ENCODE measurements at places on chromosomes 6 and 20.

- no peak for DNase-seq
These were observed 45.9 kb downstream of the SSR1 start for GRCh38 chr6:7267071-7267465.

DNA sequence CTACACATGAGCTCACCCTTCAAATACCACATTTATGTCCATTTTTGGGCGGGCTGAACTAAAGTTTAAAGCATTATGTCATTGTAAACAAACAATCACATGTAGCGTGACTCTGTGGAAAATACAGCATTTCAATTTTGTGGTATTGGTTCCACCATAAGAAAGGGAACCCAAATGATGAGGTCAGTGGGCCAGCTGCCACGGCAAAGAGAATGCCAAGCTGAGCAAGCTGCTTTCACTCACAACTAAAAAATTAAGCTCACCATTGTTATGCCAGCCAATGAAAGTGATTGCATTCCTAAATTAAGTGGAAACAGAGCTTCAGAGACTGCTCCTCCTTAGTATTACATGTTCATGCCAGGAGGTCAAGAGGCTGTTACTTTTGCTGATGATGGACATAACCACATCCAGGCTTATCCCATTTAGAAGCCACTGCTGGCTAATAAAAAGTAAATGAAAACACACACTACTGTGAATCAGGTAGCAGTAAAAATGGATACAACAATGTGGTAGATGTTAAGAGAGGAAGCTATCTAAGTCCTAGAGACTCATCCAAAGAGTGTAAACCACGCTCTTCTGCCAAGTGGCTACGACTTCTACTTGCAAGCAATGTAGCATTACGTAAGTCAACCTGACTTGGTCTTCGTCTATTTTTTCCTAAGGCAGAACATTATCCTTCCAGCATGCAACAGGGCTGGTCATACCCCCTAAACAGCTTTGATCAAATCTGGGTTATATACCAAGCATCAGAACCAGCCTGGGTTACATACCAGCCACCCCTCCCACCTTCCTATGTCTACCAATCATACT, 164.8 kb downstream of the BACH2 start:
- DNase-seq = peak; percentile 22

DNA sequence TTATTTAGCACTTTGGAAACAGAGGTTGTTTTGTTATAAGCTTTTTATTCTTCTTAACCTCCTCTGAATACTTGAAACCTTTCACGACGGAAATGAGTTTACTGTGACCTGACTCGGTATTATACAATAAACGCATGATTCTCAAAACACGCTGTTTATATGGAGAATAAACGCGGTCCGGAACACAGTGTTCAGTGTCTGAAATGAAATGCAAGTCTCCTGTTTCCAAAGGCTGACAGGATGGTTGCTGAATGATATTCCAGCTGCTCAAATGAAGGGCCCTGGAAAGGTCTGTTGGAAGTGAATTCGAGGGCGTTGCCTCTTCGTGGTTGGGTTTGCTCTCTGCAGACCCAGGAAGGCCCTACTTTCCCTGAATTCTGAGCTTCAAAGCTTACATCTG, 83.4 kb downstream of the RSPH3 start:
- no peak for DNase-seq

DNA sequence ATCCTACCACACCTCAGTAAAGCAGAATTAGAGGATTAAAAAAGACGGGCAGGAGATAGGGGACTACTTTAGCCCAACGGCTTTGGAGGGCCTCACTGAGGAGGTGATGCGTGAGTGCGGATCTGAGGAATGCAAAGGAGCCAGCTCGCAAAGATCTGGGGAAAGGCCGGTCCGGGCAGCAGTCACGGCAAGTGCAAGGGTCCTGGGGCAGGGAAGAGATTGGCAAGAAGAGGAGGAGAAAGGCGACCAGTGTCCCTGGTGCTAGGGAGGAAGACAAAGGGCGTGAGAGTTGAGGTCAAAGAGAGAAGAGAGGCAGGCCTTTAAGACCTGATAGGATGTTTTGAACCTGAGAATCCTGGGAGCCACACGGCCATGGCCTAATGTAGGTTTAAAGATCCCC, 86.8 kb downstream of the KCNB1 start:
- no peak for DNase-seq

DNA sequence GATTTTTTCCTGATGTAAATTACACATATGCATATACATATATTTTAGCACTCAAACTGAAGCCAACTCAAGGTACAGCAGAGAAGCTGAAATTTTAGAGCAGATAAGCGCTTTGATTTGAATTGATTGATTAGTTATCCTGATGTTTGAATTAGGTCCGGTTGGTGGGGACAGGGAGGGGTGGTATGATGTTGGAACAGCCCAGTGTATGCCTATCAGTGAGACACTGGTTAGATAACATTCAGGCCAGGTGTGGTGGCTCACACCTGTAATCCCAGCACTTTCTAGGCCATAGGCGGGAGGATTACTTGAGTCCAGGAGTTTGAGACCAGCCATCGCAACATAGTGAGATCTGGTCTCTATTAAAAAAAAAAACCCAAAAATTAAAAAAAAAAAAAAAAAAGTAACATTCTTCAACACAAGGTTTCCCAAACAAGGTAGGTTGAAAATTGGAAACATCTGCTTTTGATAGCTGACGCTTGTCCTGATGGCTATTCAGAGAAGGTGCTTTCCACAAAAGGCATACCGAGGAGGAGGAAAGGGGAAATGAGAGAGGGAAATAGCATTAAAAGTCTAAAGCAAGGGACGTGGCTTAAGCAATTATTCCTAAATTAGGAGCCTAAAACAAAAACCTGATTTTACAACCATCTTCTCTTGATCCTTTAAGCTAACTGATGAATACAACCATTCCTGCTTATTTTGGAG, 288.4 kb upstream of the JARID2 start:
- DNase-seq = no peak

- DNase-seq = peak; percentile 75
These were observed 989 bp downstream of the FITM2 start for GRCh38 chr20:44309763-44310663.

DNA sequence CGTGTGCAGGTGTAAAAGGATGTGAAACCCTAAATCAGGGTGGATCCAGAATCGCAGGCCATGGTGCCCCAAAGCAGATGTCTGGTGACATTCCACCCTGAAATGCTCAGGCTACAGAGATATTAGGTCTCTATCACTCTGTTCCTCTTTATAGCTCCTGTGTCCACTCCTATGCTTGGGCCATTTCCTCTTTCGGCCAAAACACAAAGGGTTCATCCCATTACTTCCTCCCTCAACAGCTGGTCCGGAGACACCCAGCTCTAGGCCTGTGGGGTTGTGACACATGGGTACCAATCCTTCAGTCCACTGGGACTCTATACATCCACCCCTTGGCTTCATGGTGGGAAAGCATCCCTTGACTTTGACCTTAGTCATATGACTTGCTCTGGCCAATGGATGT, 1.7 kb upstream of the SIGLEC1 start:
- DNase-seq = no peak

DNA sequence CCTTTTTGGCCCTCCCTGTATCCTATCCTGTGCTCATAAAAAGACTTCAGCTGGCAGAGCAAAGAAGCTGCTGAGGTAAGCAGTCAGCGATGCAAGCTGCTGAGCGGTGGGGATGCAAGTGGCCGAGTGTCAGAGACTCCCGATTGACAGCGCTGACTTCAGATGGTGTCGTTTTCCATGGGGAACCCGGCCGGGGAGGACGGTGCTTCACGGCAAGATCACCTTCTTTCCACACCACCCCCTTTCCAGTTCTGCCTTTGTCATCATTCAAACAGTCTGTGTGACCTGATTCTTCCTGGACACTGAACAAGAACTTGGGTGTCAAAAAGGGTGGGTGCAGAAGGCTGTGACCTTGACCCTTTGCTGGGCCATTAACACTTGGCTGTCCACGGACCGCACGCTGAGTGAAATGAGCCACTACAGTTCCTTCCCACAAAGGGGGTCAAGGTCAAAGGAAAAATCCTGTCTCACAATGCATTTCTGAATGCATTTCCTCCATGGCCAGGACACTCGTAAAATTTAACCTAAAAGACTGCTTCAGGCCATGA, 52.9 kb upstream of the UNC93A start:
- no peak for DNase-seq

DNA sequence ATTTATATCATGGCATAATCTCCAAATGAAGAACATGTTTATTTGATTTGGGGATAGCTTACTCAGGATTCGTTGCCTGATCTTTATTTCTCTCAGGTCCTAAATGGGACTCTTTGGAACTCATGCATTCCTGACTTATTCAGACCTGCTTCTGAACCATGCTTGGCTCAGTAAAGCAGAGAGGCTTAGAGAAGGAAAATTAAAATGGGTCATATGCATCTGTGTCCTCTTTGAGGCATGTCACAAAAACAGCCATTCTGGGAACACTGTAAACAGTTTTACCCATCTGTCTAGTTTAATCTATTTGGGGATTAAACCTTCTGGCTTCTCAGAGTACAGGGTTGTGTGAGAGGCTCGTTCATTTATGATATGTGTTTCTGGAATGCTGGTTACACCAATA, 1017.3 kb downstream of the KIF16B start:
- DNase-seq = no peak
